ENCODE measurements at places on chromosomes 2 and 18.
A peak's percentile ranks its signal among the peaks of the same experiment; 100 is the strongest.

DNA sequence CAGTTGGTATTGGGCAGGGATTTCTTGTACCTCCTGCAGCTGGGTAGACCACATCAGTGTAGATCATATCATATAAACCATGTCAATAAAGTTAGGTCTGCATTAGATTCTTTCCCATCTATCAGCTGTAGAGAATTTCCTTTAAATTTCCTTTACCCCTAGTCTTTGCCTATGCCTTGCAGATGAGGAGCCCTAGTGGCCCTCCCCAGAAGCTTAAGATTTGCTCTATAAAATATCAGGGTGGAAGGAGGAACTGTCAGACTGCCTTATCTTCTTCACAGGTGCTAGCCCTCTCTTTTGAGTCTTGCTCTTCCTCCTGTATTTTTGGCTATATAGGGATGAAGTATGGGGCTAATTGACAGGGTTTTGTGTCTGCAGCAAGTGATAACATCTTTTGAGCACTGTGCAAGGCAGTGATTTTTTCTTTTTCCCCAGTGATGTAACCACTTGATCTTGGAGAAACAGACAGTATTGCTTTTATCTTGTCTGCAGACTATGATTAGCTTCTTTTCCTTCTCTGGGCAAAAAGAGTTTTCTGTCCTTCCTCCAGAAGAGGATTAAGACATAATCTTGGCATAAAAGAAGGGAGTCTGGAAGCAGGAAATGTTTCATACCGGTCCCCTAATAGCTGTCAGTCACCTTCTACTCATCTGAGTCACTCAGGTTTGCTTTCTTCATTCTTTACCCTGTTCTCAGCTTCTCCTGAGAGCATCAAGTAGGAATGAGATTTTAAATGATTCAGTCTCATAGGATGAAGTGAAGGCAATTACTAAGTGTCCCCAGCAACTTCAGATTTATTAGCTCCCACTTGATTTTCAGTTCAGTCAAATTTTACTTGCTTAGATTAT lies 286.4 kb downstream of the CDH19 start:
- no peak for DNase-seq

DNA sequence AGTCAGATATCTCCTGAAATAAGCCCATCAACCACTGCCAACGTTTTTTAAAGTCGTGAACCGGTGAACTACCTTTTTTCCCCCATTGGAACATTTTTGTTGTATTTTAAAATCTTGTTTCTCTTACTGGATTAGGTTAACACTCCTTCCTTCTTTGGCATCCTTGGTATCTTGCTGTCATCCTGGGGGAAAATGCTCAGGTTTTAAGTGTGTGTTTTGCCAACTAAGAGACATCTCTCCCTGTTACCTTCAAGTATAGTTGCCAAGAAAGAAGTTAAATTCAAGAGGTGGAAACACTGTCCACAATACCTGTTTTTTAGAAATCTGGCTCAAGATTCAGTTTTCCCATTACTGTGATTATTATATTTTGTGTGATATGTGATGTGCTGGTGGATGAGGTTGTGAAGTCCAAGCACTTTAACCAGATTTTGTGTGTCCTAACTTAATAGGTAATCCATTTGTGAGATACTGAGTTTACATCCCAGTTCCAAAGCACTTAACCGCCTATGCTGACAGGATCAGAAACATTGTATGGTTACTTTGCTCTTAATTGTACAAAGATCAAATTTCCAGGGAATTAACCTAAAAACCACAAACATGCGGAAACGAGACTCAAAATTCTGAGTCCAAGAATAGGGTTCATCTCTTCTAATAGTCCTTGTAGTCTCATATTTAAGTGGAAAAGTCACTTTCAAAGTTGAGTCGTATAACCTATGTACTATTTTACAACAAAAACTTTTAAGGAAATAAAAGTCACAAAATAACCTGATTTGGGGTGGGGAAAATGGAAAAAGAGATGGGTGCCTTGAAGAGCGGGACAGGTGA lies 1.3 kb upstream of the SP3 start:
- DNase-seq = no peak

- no peak for DNase-seq
Measured at GRCh38 chr2:70161069-70161534, 29.7 kb downstream of the C2orf42 start.

DNA sequence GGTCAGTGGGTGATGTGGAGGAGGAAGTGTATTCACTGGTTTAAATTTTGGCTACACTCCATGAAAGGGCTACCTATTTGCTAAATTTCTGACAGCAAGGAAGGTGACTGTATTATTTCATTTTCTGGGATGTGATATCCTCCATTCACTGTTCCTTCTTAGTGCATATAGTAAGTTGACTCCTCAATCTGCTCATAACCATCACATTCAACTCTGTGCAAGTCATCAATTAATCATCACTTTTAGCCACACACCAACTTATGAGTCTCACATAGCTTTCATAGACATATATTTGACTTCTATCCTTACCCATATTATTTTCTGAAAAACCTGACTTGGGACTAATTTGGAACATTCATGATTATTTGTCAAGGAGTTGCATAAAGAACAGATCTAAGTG lies 16.9 kb downstream of the KLHL41 start:
- no peak for DNase-seq

- DNase-seq = peak; percentile 91
Measured at GRCh38 chr2:43075054-43075593, 151.3 kb downstream of the ZFP36L2 start.

- no peak for DNase-seq
Measured at GRCh38 chr2:62398356-62398755, 107.6 kb downstream of the TMEM17 start.

DNA sequence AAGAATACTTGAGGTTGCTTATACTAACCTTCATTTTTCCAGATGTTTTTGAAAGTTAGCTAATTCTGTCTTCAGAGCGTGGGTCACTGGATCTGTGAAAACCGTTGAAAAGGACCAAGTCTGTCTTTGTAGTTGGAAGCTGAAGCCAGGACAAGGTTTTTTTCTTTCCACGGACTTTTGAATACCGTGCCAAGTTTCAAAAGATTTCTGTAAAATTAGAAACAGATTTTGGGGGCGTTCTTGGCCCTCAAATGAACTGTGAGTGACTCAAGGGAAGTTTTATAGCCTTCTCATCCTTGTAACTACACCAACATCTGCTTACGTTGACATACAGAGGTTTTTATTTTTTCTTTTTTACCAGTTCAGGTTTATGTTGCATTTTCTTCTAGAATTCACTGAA lies at the start of gene FAP:
Gene FAP (minus strand): TSS at position 152 of the 400 bp plus-strand sequence. CDS start 118 bp downstream, at position 34.
- peak; percentile 57 for DNase-seq

GRCh38 chr2:225895126-225895525 lies 495.6 kb downstream of the NYAP2 start:
- no peak for DNase-seq

DNA sequence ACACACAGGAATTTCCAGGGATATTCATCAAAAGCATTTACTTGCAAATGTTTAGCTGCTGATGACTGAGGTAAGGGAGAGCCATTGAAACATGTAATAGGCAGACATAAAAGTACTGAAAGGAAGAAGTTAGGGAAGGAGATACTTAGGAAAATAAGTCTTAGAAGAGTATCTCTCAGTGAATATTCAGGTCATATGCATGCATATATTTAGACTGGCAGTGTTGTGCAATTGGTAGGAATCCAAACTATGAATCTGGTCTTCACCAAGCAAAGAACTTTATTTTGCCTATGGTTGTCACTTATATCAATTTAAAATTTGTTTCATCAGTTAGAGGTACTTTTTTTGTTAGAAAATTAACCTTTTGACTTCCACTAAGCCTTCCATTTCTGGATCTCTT lies 1490.7 kb downstream of the SUCLG1 start:
- DNase-seq = no peak

DNA sequence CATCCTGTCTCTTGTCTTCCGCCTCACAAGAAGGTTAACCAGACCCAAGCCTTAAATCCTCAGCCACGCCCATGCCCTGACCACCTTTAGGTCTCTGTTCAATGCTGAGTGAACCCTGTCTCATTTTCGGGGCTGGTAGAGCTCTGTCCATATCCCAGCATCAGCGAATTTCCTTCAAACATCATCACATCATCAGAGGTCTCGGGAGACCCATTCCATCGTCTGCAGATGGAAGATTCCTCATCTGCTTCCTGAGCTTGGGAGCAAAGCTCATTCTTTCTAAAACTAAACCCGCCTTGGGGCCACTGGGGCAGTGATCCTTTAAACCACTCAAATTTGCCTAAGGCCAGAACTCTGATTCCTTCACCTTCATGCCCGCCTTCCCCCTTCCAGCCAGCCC lies 173.7 kb downstream of the TTC32 start:
- no peak for DNase-seq

DNA sequence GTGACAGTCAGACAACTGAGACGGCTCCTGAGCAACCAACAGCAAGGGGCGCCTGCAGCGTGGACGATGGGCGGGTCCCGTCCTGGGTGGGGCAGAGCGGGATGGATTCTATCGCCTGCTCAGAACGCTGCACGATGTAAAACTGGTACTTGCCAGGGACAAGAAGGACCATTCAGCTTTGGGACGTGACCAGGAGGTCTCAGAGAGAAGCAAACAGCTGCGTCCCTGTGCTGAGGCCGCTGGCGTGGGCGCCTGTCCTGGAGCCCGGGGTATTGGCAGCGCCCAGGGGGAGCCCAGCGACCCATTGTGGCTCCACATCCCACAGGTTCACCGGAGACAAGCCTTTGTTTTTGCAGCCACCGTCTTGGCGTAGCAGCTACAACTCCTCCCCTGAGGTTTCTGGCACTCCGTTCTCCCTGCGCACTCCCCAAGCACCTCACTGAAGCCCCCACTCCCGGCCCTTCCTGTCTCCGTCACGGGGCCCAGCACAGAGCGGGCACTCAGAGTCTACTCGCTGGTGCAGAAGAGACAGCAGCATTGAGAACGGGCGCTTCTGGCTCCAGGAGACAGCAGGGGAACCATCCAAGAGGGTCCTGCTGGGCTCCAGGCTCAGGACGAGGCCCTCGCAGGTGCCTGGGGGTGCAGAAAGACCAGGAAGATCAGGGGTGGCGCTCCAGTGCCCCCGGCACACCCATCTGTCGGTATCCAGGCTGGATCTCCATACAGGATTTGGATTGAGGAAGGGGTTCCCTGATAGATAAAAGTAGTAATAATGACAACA lies 22.1 kb upstream of the KCNG2 start:
- no peak for DNase-seq

DNA sequence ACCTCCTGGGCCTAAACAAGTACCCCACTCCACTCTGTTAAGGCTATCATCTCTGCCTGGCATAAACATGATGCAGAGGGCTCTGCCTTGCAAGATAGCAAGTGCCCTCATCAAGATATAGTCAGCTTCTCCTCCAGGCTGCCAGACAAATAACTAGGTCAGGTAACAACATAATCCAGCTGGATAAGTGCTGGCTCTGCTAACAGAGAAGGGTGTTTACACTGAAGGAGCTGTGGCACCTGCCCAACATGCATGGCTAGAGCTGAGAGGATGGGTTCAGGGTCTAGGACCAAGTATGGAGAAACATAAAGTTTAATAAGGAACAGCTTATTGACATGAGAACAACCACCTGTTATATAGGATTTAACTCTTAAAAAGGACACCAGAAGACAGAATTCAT lies 42.8 kb downstream of the DLGAP1 start:
- no peak for DNase-seq

DNA sequence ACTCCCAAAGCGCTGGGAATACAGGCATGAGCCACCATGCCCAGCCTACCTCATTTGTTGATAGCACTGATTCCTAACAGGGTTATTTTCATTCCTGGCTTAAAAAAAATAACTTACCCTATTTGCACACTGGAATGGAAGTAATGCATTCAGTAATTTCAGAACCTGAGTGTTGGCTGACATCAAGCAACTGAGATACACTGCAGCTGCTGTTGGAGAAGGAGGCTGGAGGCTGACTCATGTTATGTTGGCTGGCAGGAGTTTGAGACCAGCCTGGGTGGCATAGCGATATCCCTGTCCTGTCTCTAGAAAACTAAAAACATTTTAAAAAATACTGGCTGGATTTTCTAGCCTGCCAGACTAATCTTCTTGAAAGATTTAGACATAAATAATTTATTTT lies 385.1 kb upstream of the MEX3C start:
- no peak for DNase-seq

GRCh38 chr2:136057802-136058140 lies 60.2 kb downstream of the CXCR4 start:
- no peak for DNase-seq

DNA sequence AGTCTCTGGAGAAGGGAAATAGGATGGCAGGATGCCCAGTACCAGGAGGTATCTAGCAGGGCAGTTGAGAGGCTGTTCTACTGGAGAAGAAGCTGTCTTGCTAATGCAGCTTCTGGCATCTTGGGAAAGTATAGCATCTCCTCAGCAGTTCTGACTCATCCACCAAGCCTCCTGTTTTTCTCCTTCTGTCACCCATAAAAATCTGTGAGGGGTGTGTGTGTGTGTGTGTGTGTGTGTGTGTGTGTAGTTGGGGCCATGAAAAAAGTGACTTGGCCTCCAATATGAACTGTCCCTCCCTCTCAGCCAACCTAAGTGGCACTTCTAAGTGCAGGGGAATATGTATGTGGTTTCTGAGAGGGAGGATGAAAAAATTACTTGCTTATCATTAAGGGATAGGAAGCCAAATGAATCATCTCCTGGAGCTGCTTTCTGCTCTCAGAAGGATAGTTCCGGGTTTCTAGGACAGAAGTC lies 83.9 kb downstream of the CBLN2 start:
- no peak for DNase-seq

DNA sequence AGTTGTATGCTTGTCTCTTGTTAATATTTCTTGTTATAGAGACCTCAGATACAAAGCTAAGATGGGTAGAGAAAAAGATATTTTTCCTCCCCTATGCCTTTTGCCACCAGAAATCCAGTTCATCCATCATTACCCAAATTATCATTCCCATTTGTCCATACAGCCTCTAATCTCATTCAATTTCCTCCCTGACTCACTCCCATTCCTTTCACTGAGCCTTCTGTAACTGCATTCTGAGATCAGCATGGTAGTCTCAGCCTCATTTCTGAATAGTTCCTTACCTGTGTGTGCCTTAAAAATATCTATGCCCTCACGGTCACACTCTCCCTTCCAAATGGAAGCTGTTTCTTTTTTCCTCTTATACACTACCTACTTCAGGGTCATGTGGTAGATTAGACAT lies 15.7 kb upstream of the PIK3C3 start:
- DNase-seq = no peak

GRCh38 chr2:135863233-135863632 lies 13.0 kb downstream of the MCM6 start:
- DNase-seq = no peak

GRCh38 chr2:68993660-68994059 lies 19.2 kb downstream of the GKN1 start:
- DNase-seq = no peak
